ENCODE measurements at places on chromosomes 1 and 21.

GRCh38 chr1:80640978-80641377 lies 1159.8 kb upstream of the ADGRL2 start:
- DNase-seq, result no peak
- H3K4me3 ChIP-seq, result no peak overlapping the region
- no peaks in the 10 kb centered on the region for H3K27me3 ChIP-seq
- H3K36me3 ChIP-seq, result no peaks in the 10 kb centered on the region
- H3K4me1 ChIP-seq, result no peaks in the 10 kb centered on the region

- DNase-seq, result no peak
- H3K4me3 ChIP-seq, result no peak overlapping the region
- no peaks in the 10 kb centered on the region for H3K27me3 ChIP-seq
- H3K27ac ChIP-seq, result no peak overlapping the region
- no peaks in the 10 kb centered on the region for H3K4me1 ChIP-seq
Measured at GRCh38 chr1:226974544-226975258, 34.6 kb downstream of the COQ8A start.

DNA sequence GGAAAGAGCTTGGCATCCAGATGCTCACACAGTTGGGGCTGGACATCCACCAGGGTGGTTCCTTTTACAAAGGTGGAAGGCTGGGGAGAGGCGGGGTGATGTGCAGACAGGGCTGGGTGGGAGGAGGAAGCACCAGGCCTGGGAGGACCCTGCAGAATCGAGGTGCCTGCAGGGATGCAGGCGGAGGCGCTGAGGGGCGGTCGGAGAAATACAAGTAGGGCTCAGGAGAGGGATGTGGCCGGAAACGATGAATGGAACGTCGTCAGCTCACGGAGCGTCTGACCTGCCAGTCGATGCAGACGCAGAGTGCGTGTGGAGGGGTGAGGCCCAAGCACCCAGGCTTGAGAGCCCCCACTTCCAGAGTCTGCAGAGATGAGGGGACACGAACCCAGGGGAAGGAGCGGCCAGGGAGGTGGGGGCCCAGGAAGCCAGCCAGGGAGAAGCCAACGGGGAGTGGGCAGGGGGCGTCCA lies 63.4 kb downstream of the TRIM11 start:
- H3K4me3 ChIP-seq, result no peak overlapping the region
- H3K27ac ChIP-seq, result no peak overlapping the region
- DNase-seq, result no peak
- no peaks in the 10 kb centered on the region for H3K36me3 ChIP-seq

DNA sequence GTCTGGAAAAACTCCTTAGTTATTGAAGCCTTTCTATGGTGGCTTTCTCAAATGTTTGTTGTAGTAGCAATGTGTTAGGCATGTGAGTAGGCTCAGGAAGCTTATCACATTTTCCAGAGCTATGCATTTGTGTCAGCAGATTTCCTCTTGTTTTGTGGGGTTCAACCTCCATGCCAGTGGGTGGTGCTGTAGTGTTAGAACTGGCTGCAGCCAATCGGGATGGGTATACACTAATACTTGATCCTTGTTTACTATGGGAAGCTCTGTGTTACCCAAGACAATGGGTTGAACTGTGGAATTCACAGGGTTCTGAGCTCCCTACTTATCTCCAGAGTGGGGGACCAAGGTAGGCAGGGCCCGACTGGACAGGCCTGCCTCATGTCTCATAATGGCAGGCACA lies 348.5 kb upstream of the ADAMTS5 start:
- no peak overlapping the region for H3K27ac ChIP-seq
- H3K4me1 ChIP-seq, result no peaks in the 10 kb centered on the region
- H3K4me3 ChIP-seq, result no peak overlapping the region
- H3K27me3 ChIP-seq, result no peaks in the 10 kb centered on the region

DNA sequence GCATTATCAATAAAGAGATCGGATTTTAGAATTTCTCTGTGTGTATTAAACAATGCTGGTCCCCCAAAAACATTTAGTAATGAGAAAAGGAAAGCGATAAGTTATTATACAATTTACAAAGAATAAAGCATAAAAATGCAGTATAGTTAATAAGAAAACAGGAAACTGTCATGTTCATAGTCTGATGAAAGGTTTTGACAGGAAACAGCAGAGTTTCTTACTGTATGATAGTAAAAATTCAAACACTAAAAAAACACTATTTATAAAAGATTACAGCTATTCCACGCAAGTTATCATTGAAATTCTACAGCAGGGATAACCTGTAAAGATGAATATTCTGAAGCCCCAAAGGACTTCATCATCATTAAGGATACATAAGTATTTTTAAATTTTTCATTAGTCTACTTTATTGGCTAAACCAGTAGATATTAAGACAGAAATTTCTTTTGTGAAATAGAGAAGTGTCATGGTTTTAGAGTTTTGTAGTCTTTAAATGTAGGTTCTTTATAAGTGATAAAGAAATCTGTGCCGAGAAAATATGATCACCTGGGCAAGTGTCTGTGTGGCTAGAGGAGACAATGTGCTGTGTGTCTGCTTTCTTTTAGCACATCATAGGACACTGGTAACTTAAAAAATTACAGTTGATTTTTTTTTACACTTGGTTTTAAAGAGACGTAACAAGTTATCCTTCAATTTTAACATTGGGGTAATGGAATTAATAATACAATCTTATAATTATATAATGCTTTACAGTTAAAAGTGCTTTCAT lies 49.7 kb upstream of the GFI1 start:
- H3K27me3 ChIP-seq, result no peaks in the 10 kb centered on the region
- H3K4me3 ChIP-seq, result peak overlapping the region; percentile 67
- peaks cover 37% of the 10 kb centered on the region for H3K4me1 ChIP-seq
- H3K27ac ChIP-seq, result peak overlapping the region; percentile 83
- H3K36me3 ChIP-seq, result no peaks in the 10 kb centered on the region

GRCh38 chr1:198330982-198331615 lies 174.3 kb downstream of the NEK7 start:
- H3K4me1 ChIP-seq, result no peaks in the 10 kb centered on the region
- no peaks in the 10 kb centered on the region for H3K36me3 ChIP-seq
- H3K27ac ChIP-seq, result no peak overlapping the region
- H3K27me3 ChIP-seq, result peaks cover 6% of the 10 kb centered on the region
- no peak overlapping the region for H3K4me3 ChIP-seq
- no peak for DNase-seq

DNA sequence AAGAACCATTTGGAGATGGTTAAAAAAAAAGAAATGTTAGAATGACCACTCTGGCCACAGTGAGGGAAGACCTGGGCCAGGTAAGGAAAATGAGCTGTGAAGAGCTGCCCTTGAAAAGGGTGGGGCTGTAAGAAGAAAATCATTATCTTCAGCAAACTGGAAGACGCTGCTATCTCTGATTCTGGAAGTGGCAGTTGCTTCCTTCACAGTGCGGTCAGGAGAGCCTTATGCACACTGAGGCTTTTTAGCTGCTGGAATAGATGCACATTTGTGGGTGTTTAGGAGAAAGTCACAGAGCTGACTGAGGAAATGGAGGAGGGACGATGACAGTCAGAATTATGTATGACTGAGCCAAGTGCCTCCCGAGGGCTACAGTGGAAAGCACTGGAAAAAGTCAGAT lies 91.6 kb downstream of the TBX19 start:
- H3K4me1 ChIP-seq, result no peaks in the 10 kb centered on the region
- no peak overlapping the region for H3K4me3 ChIP-seq
- no peak for DNase-seq
- no peaks in the 10 kb centered on the region for H3K36me3 ChIP-seq
- no peaks in the 10 kb centered on the region for H3K27me3 ChIP-seq

DNA sequence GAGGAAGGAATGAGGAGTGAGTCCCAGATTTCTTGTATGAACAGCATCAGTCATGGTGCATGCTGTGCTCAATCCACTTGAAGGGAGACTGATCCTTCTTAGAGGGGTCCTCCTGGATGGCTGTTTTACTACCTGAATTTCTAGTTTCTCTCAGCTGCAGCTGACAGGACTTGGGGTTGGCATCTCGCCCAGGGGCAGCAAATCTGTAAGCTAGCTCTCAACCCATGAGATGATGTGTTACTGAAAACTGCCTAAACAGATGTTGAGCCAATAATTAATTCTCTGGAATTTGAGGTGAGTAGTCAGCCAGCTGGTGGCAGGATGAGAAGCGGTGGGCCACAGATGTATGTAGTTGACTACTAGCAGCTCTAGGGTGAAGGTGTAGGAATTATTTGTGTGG lies 19.6 kb downstream of the BACH1 start:
- no peak overlapping the region for H3K27ac ChIP-seq
- H3K4me3 ChIP-seq, result no peak overlapping the region
- peaks cover 24% of the 10 kb centered on the region for H3K36me3 ChIP-seq
- no peaks in the 10 kb centered on the region for H3K27me3 ChIP-seq
- H3K4me1 ChIP-seq, result peaks cover 5% of the 10 kb centered on the region

- no peaks in the 10 kb centered on the region for H3K36me3 ChIP-seq
- peaks cover 11% of the 10 kb centered on the region for H3K4me1 ChIP-seq
Measured at GRCh38 chr1:10863886-10864285, 67.4 kb upstream of the CASZ1 start.

DNA sequence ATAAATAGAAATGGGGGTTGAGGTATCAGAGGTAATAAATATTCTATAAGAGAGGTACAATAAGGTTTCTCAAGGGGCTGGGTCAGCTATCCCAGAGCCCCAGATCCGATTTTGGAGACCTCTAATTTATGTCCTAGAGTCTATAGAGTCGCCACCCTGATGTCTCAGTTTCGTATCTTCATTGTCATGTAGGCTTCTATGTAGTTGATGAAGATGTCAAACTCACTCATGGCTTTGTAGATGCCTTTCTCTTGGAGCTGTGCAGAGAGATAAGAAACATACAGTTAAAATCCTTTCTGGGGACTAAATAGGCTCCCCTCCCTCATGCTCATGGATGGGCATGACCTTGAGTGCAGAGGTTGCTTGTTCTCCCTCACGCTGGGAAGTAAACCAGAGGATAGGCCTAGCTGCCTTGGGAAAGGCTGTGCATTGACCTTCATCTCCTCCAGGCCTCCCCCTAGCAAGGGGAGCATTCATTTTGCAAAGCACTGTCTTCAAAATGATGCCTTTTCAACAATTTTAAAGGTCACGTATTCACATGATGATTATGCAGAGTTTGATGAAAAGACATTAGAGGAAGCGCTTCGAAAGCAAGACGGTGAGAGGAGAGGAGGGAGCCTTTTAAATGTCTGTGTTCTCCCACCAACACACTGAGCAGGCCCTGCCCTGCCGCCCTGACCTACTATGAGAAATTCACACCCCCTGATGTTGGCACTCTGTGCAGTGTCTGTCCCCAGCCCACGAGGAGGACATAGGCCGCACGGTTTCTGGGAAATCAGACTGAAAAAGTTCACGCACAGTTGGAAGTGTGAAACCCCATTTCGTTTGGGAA lies 1.9 kb upstream of the IL19 start:
- H3K36me3 ChIP-seq, result no peaks in the 10 kb centered on the region
- H3K27ac ChIP-seq, result peak overlapping the region; percentile 47
- H3K4me1 ChIP-seq, result peaks cover 76% of the 10 kb centered on the region
- peak overlapping the region; percentile 8 for H3K4me3 ChIP-seq
- H3K27me3 ChIP-seq, result no peaks in the 10 kb centered on the region
- DNase-seq, result no peak

All from CD4-positive, CD25-positive, alpha-beta regulatory T cell (primary cell).